Fibroblast of skin of left biceps (primary cell): ENCODE measurements at places on chromosomes 6 and 20.

- no peak for DNase-seq
Measured at GRCh38 chr6:4404415-4404814, 269.0 kb upstream of the ECI2 start.

- no peak for DNase-seq
Measured at GRCh38 chr6:40386200-40386599, 201.0 kb downstream of the LRFN2 start.

DNA sequence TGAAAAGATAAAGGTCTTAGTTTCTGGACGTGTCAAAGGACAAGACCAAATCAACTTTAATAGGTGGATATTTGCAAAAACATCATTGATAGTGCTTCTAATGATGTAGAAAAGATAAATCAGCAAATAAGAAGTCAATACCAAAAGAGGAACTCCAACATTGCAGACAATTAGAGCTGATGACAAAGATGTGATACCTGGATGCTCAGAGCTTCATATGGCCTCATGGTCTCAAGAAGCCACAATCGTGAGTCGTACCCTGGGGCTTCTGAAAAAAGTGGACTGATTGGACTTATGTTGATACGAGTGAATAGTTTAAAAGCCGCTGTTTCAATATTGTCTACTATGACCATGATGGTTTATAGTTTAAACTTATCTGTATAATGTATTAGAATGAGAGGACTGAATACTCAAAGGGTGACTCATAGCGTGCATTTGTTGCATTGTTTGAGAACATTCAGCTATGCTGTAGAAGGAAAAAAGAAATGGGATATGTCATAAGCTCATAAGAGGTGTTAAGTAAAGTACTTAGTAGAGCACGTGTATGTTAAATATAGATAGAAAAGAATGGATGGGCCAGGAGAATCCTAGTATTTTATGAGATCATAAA lies 54.6 kb upstream of the RIPOR2 start:
- DNase-seq, result no peak

- DNase-seq, result no peak
Measured at GRCh38 chr6:255751-256083, 36.6 kb upstream of the DUSP22 start.

DNA sequence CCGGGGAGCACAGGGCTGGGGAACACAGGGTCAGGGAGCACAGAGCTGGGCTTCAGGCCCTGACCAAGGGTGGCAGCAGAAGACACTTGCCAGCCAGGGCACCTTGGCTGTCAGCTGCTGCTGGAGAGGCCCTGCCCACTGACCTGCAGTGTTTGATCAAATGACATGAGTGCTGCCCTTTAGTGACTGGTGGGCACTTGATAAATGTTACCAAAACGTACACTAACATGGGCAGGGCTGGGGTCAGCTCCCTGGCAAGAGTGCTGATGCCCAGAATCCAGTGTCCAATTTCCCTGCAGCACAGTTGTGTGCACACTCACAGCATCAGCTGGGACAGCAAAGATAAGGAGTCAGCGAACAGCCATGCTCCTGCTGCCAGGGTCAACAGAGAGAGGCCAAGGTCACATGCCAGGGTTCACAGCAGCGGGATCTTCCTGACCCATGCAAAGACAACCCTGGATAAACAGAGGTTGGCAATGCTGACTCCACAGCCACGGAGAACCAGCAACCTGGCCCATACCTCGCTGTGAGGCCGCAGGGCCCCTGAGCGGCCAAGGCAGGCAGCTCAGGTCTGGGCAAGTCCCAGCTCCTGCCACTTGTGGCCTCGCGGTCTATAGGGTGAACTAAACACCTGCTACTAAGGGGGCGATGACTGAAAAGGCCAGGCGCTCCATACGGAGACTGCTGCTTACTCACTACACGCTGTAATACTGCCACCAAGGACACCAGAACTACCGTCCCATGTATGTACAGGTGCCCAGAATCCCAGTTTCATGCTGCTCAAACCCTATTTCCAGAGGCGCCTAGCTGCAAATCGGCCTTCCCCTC lies 46.3 kb downstream of the NINL start:
- no peak for DNase-seq

DNA sequence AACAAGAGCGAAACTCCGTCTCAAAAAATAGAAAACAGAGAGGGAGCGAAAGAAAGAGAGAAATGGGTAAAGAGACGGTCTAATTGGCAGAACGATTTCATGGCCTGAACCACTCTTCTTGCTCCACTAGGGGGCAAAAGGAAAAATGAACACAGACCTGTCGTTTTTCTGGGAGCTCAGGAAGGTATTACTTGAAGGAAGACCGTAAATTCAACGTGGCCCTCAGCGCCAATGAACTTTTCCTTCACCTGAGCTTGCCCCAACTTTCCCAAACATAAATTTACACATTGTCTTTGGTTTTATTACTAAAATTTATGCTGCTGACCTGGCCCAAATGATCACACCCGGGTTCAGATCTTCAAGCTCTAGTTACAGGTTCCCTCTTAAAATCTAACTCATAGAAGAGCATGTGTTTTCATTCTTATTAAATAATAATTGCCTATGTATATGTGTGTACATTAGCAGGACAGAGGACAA lies 67.3 kb downstream of the ATP9A start:
- DNase-seq, result no peak

GRCh38 chr6:26064619-26065257 lies 22.5 kb upstream of the HFE start:
- DNase-seq, result no peak

GRCh38 chr6:143859891-143860660 lies 4.2 kb upstream of the ZC2HC1B start:
- DNase-seq, result no peak

GRCh38 chr6:131061041-131061750 lies 1.8 kb downstream of the EPB41L2 start:
- DNase-seq, result no peak

- DNase-seq, result no peak
Measured at GRCh38 chr6:137738931-137739504, 128.0 kb upstream of the TNFAIP3 start.

- no peak for DNase-seq
Measured at GRCh38 chr20:12049125-12049524, 131.4 kb downstream of the BTBD3 start.

DNA sequence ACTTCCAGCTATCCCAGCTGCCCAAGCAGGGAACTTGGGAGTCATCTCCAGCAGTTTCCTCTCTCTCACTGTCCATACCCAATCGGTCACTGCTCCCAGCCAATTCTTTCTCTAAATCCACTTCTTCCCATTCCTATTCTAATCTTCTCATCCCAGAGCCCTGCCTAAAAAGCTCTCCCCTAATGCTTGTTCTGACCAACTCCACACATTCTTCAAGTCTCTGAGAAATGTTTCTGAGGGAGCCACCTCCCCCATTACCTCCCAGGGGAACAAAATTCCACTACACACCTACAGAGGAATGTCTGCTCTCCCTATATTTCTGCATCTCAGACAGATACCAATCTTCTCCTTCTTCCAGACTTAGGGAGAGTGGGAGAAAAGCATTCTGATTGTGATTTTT lies 14.0 kb downstream of the SLC17A4 start:
- no peak for DNase-seq
